NCI-H226 (cell line): ENCODE measurements at places on chromosomes 13 and 19.

DNA sequence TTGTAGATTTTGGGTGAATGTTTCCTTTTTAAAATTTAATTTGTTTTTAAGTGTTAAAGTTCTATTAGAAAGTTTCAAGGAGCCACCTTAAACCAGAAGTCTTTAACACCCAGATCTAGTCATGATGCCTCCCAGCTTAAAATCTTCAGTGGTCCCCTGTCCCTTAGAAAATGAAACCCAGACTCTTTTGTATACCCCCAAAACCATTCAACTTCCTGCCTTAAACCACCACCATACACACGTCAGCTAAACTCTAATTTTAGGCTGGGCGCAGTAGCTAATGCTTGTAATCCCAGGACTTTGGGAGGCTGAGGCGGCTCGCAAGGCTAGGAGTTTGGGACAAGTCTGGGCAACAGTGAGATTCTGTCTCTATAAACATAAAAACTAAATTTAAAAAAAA, 37.9 kb downstream of the N4BP2L1 start:
- no peak for DNase-seq

- no peak for DNase-seq
Observed at GRCh38 chr19:41545547-41545946, 30.4 kb upstream of the CEACAM21 start.

- DNase-seq: no peak
Observed at GRCh38 chr19:3701200-3701599, 932 bp upstream of the PIP5K1C start.

GRCh38 chr13:19239114-19239860, 57.7 kb upstream of the TUBA3C start:
- no peak for DNase-seq

DNA sequence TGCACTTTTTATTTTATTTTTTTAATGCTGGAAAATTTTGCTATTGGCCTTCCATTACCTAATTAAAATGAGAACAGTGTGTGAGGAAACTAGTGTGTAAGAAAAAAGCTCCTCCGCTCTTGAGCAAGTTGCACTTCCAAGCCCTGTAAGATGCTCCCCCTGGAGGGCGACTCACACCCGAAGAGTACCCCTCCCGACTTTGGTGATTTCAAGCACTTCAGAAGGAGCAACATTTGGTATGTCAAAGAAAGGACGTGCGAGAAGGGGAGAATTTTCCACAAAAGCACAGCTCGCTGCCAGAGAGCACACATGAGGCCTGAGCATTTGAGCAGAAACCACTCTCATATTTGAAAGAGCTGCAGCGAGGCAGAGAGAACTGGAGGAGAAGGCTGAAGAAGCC, 504.4 kb downstream of the FGF9 start:
- no peak for DNase-seq

DNA sequence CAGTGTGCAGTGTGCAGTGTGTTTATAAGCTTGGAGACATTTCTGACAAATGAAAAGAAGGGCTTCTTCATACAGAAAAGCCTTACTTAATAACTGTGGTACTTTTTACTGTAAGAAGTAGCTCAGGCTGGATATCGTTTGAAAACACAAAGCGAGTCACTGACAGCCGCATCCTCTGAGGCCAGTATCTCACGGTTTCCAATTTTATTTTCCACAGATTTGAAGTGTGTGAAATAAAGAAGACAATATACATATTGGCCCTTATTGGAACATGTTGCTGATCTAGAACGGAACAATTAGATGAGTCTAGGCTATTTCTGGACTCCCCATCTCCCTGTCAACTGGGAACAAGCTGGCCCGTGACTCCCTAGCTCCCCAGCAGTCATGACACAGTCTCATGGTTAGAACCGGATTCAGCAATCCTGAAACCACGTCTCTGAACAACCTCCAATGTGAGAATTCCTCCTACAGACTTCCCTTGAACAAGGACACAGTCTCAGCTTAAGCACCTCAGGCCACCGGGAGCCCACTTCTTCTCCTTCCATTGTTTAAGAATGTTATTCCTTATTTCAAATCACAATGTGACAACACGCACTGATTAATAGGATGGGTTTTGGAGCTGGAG, 484.5 kb downstream of the COG6 start:
- no peak for DNase-seq

- DNase-seq: peak; percentile 49
Observed at GRCh38 chr13:107421028-107421427, 794.3 kb downstream of the LIG4 start.

DNA sequence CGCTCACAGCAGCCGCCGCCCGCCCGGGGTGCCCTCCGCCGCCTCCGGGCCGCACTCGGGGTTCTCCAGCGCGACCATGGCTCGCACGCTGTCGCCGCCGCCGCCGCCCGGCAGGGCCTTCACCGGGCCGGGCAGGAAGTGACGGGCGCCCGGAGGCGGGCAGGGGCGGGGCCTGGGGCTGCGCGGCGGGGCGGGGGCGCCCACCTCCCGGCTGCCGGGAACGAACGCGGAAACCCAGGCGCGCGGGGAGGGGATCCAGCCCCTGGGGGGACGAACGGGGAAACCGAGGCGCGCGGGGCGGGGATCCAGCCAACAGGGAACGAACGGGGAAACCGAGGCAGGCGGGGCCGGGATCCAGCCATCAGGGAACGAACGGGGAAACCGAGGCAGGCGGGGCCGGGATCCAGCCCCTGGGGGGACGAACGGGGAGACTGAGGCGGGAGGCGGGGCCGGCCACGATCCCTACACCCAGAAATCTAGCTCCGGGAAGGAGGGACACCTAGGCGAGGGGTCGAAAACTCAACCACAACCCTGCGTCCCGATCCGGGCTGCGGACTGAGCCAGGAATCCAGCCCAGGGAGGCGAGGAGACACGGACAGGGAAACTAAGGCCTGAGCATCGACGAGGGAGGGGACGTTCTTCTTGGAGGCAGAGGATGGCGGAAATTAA, at the start of gene R3HDM4:
TSS of gene R3HDM4 (minus strand) at position 140 of the 669 bp plus-strand sequence. CDS start at position 78, 62 bp downstream.
- DNase-seq: peak; percentile 39
